ENCODE measurements at places on chromosomes 16 and 17.

DNA sequence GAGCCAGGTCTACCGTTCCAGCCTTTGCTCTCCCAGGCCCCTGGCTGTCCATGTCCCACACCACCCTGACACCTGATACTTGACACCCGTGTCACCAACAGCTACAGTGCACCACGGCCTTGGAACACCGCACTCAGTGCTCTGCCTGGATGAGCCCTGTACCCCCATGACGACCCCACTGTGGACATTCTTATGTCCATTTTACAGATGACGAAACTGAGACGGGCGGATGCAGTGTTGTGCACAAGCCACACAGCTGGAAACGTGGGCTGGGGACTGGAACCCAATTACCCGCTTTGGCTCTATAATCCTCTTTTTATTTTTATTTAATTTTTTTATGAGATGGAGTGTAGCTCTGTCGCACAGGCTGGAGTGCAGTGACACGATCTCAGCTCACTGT, 83.6 kb upstream of the CBX4 start:
- DNase-seq = no peak

- DNase-seq = no peak
These were observed 62.3 kb downstream of the TNFRSF13B start for GRCh38 chr17:16909472-16910246.

DNA sequence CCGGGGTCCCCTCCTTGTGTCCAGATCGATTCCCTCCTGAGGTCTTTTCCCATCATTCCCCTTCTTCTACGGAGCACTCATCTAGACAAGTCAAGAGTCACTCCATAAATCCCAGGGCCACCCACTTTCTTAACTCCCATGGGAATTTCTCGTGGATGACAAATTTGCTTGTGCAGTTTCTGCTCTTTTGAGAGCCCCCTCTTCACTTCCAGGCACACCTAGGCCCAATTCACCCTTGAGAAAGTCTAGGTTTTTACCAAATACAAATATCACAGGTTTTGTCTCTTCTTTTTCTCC, 522 bp upstream of the POLDIP2 start:
- no peak for DNase-seq

- DNase-seq = peak; percentile 38
These were observed 60.4 kb downstream of the NOG start for GRCh38 chr17:56653877-56654276.

DNA sequence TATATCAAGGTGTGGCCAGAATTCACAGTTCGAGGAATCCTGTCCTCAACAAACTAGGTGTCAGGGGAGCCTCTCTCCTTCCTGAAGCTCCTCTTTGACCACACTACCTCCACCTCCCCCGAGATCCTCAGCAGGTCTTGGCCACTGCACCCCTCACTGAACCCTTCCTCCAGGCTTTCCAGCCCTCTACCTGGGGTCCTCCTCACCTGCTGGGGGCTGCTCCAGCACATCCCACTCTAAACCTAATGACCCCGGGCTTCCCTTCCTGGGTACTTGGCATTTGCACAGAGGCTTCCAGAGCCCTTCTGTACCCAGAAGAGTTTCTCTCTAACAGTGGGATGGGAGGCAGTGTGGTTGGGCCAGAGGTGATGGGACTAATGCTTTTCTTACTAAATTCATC, 9.7 kb downstream of the SLC6A2 start:
- no peak for DNase-seq

DNA sequence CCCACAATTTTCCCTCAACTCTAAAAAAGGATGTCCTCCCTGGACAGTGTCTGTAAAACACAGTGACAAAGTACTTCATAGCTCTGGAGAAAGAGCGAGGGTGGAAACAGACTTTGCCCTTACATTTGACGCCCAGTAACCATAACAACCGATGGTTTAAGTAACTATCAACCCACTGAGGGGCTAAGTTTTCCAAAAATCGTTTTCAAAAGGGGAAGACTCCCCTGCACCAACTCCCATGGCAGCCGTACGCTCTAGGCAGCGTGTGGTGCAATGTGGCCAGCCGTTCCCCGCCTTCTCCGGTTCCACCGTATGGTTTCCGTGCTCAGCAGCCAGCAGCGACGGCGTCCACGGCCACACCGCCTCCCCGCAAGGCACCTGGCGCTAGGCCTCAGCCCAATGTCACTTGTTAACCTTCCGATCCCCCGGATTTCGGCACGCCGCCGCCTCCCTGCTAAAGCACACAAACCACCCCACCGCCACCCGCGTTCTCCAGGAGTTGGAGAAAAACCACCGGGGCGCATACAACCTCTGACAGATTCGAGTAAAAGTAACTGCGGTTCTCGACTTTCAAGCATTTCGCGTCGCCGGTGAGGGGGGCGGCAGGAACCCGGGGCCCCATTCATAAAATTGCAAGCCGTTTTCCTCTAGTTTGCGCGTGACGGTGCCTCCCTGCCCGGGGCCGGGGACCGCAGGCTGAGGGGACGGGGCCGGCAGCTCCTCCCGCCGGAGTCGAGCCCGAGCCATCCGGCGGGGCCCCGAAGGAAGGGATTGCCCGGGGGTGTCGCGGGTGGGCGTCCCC, 661 bp downstream of the TEX2 start:
- peak; percentile 35 for DNase-seq

- no peak for DNase-seq
These were observed 42.0 kb downstream of the GOSR1 start for GRCh38 chr17:30519166-30519565.

DNA sequence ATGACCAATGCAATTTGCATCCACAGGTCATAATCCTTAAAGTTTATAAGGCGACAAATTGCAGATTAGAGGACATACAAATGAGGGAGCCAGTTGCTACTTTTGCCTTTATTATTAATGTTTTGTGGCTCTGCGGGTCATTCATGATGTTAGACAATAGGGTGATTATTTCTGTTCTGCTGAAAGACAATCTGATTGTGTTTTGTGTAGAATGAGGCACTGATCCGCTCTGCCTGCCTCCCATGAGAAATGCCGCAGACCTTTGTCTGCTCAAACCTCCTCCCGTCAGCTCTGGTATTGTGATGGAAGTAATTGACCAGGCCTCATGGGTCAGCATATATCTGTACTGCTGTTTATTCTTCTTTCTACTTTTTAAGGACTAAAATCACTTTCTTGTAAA, 224.9 kb downstream of the PRKCA start:
- no peak for DNase-seq

- no peak for DNase-seq
These were observed 21.5 kb downstream of the MYH11 start for GRCh38 chr16:15835136-15835878.

- DNase-seq = no peak
These were observed 33.4 kb downstream of the CMIP start for GRCh38 chr16:81477697-81478693.

DNA sequence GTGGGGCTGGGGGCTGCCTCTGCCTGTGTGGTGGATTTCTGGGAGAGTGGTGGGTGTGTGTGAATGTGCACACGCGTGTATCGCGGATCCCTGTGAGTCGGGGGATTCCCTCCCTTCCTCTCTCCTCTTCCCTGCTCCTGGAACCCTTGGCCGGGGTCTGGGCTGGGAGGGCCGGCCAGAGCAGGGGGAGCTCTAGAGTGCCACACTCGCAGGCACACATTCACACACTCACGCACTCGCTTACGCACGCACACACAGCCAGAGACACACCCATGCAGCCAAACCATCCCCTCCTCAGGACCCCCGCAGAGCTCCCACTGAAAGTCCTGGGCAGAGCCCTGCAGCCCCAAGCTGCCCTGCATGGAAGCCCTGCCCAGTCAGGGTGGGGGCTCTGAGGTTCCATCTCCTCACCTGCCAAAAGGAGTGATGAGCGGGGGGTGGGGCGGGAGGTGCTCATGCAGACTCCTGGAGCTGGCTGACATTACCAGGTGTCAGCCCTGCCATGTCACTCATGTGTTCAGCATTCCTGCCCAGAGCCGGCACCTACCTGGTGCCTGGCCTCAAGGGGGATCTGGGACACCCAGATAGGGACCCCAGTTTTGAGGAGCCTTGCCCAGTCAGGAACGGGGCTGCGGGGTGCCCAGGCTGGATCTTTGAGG, 1.9 kb downstream of the NECAB2 start:
- DNase-seq = no peak

DNA sequence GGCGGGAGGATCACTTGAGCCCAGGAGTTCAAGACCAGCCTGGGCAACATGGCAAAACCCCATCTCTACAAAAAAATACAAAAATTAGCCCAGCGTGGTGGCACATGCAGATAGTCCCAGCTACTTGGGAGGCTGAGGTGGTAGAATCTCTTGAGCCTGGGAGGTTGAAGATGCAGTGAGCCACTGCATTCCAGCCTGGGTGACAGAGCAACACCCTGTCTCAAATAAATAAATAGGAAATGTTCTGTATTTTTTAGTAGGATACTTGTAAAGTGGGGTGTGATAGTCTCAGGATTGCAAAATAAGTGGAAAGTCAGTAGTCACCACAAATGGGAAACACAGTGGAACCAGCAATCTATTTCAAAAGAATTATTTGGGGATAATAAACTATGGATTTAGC, 4.0 kb downstream of the RSPRY1 start:
- no peak for DNase-seq

DNA sequence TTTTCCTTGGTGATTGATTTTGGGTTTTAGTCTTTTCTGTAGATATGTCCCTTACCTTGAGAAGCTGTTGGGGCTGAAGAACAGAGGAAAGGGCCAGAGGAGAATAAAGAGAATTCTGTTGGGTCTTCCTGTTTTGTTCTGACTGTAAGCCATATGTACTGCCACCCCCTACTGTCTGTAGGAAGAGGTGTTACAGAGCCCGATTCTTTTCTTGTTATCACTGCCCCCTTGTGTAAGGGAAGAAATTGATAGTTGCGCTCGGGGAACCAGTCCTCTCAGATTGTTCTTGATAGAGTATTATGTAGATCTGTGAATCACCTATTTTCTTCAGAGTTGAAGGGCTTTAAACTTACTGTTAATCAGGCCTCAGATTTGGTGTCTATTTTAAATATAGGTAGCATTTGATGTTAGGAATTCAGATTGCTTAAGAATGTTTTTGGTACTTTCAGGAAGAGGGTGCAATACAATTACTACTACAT, 2.4 kb downstream of the TANC2 start:
- DNase-seq = peak; percentile 7

DNA sequence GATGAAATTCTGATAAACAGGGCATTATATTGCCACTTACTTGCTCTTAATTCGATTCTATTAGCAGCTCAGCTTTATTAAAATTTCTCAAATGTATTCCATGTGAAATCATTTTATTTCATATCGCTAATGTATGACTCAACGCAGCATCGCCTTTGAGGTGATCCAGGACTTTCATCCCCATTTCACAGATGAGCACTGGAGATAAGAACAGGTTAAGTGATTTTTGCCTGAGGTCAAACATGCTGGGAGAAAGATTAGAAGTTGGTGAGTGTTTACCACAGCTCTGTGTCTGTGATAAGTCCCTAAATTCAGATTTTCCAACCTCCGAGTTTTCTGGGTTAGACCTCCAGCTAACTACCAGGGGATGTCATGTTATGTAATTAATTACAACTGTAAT, 43.6 kb downstream of the RBFOX1 start:
- DNase-seq = no peak

GRCh38 chr16:87705771-87706277, 60.0 kb downstream of the KLHDC4 start:
- DNase-seq = no peak

- DNase-seq = peak; percentile 77
These were observed at the start of gene RUNDC3A for GRCh38 chr17:44308320-44308818. RUNDC3A (plus strand) TSS chr17:44308601; CDS start chr17:44308833, 232 bp downstream.

- no peak for DNase-seq
These were observed 308.9 kb upstream of the DYNLRB2 start for GRCh38 chr16:80231888-80232287.

DNA sequence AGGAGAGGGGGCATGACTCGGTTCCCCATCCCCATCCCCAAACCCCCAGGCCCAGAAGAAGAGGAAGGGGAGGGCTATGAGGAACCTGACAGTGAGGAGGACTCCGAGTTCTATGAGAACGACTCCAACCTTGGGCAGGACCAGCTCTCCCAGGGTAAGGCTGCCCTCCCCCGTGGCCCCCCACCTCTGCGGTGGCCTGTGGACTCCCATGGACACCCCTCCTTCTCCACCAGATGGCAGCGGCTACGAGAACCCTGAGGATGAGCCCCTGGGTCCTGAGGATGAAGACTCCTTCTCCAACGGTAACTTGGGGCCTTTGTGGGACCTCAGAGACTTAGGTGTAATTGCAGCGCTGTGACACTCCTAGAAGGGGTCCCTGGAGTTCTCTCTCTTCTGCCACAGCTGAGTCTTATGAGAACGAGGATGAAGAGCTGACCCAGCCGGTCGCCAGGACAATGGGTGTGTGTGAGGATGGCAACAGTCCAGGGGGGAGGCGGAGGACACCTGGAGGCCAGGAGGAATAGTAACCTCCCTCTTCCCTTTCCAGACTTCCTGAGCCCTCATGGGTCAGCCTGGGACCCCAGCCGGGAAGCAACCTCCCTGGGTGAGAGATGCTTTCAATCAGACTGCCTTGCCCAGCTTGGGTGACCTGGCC, 5.6 kb downstream of the CD19 start:
- DNase-seq = no peak

- DNase-seq = no peak
These were observed 699 bp upstream of the PVALEF start for GRCh38 chr17:81164371-81165245.

- no peak for DNase-seq
These were observed 86.8 kb upstream of the SALL1 start for GRCh38 chr16:51237861-51238378.

GRCh38 chr16:17397499-17397891, 73.3 kb downstream of the XYLT1 start:
- no peak for DNase-seq

DNA sequence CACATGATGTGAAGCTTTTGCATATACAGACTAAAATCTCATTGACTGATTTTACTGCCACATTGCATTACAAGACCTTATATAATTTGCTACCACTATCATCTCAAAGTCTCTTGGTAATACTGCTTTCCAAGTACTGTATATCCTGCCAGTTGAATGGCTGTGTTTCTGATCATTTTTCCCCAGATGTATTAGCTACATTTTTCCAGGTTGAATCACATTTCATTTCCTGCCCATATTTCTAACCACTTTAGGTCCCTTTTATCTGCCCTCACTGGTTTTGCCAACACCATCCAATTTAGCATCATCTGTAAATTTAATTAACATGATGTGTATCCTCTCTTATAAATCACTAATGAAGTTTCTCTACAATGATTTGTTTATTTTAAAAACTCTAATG, 365.7 kb upstream of the PMFBP1 start:
- no peak for DNase-seq

DNA sequence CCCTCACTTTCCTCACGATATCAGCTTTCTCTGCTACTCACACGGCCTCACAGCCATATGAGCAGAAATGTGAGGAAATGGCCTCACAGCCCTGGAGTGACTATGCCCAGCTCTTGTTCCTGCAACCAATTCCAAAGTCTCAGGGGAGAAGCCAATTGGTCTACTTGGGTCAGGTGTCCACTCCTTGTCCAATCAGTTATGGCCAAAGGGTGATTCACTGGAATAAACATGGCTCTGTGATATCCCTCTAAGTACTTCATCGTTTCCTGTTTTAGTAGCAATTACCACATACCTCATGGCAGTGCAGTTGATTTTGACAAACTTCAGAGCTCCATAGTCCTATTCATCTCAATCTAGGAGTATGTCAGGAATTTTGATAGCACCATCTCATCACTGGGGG, 195.4 kb downstream of the KATNIP start:
- no peak for DNase-seq

GRCh38 chr17:12566291-12566690, 99.4 kb upstream of the MYOCD start:
- no peak for DNase-seq

- no peak for DNase-seq
These were observed 7.9 kb downstream of the ENGASE start for GRCh38 chr17:79082311-79083190.

GRCh38 chr16:67917140-67917851, 14.4 kb downstream of the CTRL start:
- no peak for DNase-seq

- DNase-seq = no peak
These were observed 79.5 kb upstream of the FOXF1 start for GRCh38 chr16:86430814-86431213.

All from stimulated activated CD8-positive, alpha-beta memory T cell treated with anti-CD3 and anti-CD28 coated beads, Interleukin-7, amount 100 ng/mL, for 4 hours (primary cell).